Psoas muscle (tissue), 8 donors: ENCODE measurements at places on chromosomes 3 and 15.

DNA sequence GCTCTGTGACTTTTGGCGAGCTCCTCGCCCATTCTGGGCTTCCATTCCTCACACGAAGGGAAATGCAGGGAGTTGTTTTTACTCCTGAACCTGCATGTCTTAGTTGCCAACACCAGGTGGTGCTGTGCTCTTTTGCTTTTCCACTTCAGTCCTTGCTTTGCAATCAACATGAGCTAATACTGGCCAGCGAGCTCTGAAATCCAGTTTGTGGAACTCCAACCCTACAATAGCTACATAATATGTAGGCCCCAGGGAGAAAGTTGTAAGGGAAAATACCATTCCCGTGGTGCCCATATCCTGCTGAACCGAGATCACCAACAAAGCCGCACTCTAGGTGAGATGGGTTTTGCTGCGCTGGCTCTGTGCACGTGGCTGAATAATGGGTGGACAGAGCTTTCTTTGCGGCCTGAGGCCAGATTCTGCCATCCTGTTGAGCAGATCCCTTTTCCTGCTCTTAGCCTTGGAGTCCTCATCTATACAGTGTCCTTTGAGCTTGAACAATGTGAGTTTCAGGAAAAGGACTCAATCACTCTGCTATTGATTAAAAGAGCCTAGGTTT is 25.0 kb downstream of the LSM3 start:
- DNase-seq = peak; percentile 58

DNA sequence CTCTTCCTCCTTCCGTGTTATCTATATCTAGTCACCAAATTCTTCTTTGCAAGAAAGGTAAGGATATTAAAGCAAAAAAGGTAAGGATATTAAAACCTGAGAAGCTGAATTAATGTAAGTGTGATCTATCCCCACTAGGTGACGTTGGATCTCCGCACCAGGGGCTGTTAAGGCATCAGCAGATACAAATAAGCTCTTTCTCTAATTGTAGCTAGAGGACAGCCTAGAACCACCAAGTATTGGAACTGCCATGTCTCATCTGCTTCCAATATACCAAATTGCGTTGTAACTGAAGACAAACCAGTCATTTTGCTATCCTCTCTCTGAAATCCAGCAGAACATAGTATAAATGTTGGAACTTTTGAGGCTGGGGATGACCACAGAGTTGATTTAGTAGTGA is 471.2 kb upstream of the TGFBR2 start:
- no peak for DNase-seq

- DNase-seq = no peak
Measured at GRCh38 chr3:152445212-152445611, 176.5 kb downstream of the MBNL1 start.

GRCh38 chr3:33218446-33219174 is at the start of gene SUSD5:
SUSD5 (minus strand) TSS chr3:33218810; CDS start chr3:33218797, 13 bp downstream.
- DNase-seq = no peak

DNA sequence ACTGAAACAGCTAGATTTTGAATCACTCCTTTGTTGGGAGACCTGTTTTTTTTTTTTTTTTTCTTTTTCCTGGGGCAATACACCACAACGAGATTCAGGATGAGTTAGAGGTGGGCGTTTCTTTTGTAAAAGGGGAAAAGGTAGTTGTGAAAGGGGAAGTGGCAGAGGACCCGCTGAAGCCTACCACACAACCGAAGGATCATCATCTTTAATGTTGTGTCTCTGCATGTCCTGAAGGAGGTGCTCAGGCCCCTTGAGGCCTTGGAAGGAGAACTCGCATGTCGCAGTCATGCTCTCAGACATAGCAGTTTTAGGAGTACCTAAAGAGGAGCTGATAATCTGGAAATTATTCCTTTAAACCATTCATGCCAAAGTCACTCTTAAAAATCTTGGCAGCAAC is 137.9 kb upstream of the LRIG1 start:
- DNase-seq = no peak

- no peak for DNase-seq
Measured at GRCh38 chr3:64972793-64973192, 285.0 kb upstream of the ADAMTS9 start.

- DNase-seq = no peak
Measured at GRCh38 chr3:184050217-184050847, 2.5 kb upstream of the HTR3C start.

- DNase-seq = no peak
Measured at GRCh38 chr15:71139241-71139640, 24.0 kb downstream of the THSD4 start.

DNA sequence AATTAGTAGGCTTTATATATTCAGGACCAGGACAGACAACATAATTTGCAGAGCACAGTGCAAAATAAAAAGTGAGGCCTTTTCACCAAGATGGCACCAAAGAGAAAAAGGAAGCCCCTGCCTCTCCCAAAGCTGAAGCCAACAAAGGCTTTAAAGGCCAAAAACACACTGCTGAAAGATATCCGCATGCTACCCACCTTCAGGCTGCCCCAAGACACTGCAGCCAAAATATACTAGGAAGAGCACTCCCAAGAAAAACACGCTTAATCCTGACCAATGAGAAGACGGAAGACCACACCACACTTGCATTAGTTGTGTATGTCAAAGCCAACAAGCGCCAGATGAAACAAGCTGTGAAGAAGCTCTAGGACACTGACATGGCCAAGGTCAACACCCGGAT is 38.0 kb downstream of the PIK3CB start:
- no peak for DNase-seq

DNA sequence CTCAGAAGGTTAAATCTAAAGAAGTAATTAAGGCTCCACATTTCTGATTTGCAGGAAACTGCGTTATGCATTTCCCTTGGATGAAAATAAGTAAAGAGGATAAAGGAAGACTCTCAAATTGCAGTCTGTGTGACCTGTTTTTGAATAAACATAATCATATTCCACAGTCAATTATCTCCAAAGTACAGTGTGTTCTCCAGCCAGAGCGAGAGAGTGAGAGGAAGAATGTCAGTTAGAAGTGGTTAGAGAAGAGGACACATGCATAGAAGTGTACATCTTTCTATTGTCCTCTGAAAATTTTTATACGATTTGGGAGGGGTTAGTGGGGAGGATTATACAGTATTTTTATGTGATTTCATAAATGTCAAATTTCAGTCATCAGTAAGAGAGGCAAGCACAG is 487.1 kb downstream of the LPP start:
- no peak for DNase-seq

GRCh38 chr3:13650210-13651056 is 101.5 kb downstream of the FBLN2 start:
- DNase-seq = peak; percentile 89

GRCh38 chr3:130341388-130341787 is 4.1 kb upstream of the COL6A5 start:
- no peak for DNase-seq

DNA sequence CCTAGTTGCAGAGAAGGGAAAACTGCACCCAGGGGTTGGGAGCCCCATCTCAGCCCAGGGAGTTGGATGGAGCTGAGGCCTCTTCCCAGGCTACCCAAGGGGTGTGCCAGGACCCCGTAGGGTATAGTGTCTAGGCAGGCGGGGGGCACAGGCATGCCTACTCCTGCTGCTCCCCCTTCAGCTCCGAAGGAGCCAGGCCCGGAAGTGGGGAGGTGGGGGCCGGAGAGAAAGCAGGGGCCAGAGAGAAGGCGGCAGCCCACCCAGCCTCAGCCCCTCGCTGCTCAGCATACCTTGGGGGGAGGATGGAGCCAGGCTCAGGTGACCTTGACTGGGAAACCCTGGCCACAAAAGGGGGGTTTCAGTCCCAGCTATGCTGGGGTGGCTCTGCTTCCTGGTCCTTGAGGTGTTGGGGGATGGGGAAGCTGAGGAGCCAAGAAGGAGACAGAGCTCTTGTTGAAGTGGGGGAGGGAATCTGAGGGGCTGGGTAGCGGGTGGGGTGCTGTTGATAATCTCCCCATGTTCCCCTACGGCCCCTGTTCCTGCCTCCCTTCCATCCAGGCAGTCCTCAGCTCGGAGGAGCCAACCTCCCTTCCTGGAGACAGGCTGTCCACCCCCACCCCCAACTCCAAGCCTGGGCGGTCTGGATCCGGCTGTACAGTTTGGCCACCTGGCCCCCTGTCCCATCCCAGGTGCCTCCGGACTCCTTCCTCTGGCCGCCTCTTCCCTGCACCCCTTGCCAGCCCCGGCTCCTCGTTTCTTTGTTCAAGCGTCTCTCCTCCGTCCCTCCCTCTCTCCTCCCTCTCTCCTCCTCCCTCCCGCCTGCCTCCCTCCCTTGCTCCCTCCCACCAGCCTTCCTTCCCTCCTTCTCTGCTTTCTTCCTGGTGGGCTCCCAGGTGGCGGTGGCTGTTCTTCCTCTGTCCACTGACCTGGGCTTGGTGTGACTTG is 1.7 kb downstream of the SEMA3F start:
- DNase-seq = no peak

DNA sequence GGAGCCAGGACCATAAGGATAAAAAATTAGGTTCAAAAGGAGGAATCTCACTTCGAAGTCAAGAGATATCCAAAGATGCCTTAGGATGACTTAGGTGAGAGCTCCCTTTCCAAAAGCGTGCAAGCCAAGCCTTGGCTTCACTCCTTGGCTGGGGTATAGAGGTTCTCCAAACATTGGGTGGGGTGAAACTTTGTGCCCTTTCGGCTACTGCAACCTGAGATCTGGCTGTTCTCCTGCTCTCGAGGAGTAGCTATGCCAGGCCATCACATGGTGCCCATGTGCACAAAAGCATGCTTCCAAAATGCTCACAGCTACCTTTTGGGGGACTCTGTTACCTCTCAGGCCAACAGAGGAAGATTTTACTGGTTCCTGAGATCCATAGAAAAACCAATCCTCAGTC is 373.8 kb downstream of the EPHB1 start:
- no peak for DNase-seq

DNA sequence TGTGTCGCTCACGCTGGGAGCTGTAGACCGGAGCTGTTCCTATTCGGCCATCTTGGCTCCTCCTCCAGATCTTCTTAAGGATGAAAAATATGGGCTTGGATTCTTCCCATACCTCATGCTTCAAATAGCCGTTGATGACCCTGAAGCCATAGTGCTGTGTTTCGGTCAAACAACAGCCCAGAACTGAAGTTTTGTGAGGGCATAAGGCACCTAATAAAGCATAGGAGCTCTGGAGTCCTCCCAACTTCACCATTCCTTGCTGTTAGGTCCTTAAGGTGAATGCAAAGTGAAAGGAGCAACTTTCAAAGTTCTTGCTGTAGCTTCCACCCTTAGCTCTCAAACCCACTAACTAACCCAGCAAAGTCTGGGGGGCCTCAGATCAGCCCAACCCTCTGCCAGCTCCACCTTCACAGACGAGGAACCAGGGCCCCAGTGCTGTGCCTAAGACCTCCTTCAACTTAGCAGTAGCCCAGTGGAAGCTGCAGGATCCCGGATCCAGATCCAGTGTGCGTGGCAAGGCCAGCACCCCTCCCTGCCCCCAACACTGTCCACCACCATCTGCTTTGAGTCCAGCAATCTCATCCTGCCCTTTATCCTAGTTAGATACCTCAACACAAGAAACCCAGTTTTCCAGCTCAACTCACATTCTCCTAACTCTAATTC is at the start of gene GRK7:
TSS of gene GRK7 (plus strand) at position 321 of the 663 bp plus-strand sequence. CDS start 14,877 bp downstream, outside the sequence.
- no peak for DNase-seq

DNA sequence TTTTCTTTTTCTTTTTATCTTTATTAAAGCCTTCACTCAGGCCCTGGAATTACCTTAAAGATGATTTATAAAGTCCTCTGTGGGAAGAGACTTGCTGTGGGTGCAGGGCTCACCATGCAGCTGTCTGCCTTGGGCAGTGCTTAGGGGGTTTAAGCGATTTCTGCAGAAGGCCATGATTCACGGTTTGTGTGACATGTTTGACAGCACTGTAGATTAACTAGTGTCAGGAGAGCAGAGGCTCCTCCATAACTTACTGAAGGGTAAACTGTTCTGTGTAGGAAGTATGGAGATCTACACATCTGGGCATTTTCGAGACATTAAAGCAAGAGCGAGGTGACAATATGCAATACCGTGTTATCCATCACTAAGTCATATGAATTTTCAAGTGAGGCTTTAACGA is 137.7 kb downstream of the LRIG1 start:
- DNase-seq = no peak

GRCh38 chr15:63332367-63333124 is 49.1 kb downstream of the CA12 start:
- no peak for DNase-seq

GRCh38 chr15:63401078-63401477 is 19.4 kb upstream of the CA12 start:
- no peak for DNase-seq

- no peak for DNase-seq
Measured at GRCh38 chr3:132198516-132198915, 118.7 kb upstream of the ACP3 start.

DNA sequence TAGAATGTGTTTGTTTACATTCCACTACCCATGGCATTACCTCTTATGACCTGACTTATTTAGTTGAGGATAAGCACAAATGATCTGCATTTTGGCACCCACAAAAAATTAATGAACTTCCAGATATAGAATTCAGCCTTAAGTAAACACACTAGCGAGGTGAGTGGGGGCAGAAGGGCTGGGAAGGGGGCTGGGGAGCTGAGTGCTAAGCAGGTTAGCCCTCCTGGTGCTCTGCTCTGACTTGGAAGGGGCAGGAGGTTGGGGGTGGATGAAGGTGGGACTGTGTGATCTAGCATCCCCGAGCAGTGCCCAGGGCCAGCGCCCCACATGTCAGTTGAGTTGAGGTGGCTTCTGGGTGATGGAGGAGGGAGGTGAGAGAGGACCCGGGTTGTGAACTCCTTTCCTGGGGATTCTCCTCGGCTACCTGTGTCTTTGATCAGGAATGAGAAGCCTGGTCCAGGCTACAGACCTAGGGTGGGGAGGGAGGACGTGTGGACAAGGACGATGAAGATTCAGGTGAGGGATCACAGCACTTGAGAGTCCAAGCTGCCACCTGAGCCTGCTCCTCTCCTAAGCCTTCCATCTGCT is 178.6 kb upstream of the SMAD3 start:
- DNase-seq = no peak

DNA sequence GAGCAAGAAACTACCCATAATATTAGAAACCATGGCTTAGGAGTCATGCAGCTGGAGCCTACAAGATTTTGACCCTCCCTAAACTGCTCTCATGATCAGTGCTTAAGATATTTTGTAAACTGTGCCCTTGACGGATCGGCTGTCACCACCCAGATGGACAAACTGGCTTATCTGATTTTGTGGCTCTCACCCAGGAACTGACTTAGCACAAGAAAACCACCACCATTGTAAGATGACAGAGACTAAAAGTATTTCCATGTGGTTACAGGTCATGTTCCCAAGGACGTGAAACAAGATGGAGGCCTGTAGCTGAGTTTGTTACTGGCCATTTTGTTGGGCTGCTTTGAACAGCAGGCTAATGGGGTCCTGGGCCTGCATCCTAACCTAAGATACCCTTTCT is 940.9 kb downstream of the OTOL1 start:
- DNase-seq = no peak

DNA sequence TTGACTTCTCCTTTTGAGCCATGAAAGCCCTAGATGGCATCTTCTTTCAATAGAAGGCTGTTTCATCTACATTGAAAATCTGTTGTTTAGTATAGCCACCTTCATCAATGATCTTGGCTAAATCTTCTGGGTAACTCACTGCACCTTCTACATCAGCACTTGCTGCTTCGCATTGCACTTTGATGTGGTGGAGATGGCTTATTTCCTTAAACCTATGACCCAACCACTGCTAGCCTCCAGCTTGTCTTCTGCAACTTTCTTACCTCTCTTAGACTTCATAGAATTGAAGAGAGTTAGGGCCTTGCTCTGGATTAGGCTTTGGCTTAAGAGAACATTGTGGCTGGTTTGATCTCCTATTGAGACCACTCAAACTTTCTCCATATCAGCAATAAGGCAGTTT is 189.8 kb downstream of the PLCL2 start:
- DNase-seq = no peak

- no peak for DNase-seq
Measured at GRCh38 chr3:72086042-72086742, 301.2 kb upstream of the PROK2 start.

GRCh38 chr15:50916400-50916799 is 7.9 kb downstream of the AP4E1 start:
- no peak for DNase-seq
